ENCODE measurements at places on chromosomes 3 and 15. TPM values are rescaled to one million over a fixed set of nuclear protein-coding genes. Genes with fewer than 3 reads are reported as not detected.
A peak's percentile ranks its signal among the peaks of the same experiment; 100 is the strongest.

The TNNC1 gene
- 2.2 TPM for total RNA-seq

The PTH1R gene
- total RNA-seq: 0.32 TPM

DNA sequence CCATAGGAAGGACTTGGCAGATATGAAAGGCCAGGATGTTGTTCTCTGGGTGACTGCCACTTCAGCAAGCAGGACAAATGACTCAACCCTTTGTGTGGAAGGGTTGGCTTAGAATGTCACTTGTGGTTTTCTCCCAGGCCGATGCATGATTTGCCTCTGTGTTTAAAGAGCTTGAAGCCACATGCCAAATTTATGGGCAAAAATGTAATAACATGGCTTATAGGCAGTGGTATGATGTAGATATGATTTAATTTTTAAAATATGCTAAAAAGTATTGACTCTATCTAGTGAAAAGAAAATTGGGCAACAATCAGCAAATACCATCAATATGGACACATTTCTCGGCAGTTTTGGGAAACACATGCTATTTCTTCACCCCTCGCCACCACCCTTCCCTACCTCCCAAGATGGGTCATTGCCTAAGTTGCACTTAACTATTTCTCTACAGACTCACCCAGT, 114.6 kb downstream of the CYP19A1 start:
- H3K36me3 ChIP-seq: no peaks in the 10 kb centered on the region
- no peaks in the 10 kb centered on the region for H3K27me3 ChIP-seq
- peaks cover 43% of the 10 kb centered on the region for H3K4me1 ChIP-seq
- peak; percentile 65 for DNase-seq

DNA sequence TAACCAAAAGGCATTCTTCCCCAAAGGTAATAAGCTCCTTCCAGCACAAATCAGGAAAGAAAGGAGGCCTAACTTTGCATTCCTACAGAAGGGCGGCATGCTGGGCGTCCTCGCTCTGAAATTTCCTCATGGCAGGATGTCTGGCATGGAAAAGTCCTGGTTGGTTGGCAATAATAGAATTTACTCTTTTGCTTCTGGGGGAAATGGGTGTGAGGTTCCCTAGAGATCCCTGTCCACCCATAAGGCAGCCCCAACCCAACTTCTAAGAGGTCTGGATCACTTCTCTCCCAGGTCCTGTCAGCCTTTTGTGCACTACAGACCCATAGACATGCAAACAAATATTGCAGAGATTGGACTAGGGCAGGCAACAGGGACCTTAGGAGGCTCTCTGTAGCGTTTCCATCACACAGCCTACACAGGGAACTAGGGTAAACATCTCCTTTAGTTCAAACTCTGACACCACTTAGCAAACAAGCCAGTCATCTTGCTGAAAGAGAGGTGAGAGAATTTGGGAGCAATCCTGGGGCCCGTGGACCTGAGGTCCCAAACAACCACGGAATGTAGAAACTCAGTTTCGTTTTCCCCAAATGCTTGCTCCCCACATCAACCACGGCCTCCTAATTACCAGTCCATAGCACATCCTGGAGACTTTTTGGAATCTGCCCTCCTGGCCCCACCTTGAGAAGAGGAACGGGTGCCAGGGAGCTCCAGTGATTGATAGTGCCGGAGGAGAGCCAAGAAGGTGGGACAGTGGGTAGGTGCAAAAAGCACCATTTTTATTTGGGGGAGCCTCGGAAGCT, 2.1 kb downstream of the ZIC4 start:
- H3K27ac ChIP-seq: no peak overlapping the region
- H3K36me3 ChIP-seq: no peaks in the 10 kb centered on the region
- no peak overlapping the region for H3K4me3 ChIP-seq

DNA sequence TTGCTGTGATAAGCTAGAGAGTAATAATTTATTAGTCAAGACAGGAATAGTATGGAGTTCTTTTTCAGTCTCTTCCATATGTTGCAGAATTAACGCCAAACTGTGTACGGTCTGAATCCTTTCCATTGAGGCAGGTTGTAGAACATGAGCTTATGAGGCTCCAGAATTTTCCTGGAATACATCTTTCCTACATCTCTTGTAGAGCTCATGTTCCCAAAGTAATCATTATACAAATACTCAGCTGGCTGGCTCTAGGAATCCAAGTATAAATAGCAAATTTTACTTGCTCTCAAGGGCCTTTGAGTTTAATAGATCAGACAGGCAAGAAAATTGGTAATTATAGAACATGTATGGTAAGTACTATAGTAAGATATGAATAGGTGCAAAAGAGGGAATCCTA, 419.4 kb downstream of the RBMS3 start:
- DNase-seq: no peak
- no peak overlapping the region for H3K4me3 ChIP-seq
- H3K27me3 ChIP-seq: no peaks in the 10 kb centered on the region
- no peaks in the 10 kb centered on the region for H3K36me3 ChIP-seq
- H3K4me1 ChIP-seq: peaks cover 4% of the 10 kb centered on the region

DNA sequence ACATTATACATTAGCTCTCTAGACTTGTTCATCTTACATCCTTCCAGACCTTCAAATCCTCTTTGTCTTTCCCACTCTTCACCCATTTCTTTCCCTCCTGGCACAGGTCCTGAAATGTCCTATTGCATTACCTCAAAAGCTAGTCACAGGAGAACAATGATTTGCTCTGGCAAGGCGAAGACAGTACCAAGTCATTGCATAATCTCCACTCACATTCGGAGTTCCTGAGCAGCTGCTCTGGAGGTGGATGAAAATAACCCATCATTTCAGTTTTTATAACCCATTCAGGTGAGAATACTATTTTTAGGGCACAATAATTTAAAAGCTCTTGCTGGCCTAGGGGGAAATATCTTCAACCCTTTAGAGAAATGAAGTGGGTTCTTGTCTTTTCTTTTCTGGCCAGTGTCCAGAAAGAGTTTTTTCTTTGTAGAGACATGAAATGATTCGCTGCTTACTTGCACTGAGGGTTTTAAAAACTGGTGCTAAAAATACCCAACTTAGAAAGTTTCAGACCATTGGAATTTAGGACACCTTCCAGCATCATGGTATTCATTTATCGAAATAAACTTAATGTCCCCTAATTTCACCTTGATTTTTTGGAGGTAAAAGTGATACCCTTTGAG, 23.4 kb upstream of the DYNC1LI1 start:
- H3K4me1 ChIP-seq: no peaks in the 10 kb centered on the region
- no peaks in the 10 kb centered on the region for H3K36me3 ChIP-seq
- H3K27me3 ChIP-seq: no peaks in the 10 kb centered on the region
- H3K27ac ChIP-seq: no peak overlapping the region
- no peak overlapping the region for H3K4me3 ChIP-seq

The PATL2 gene
- total RNA-seq: 1.2 TPM

The WDR72 gene
- total RNA-seq: 5.8 TPM

The IGF2BP2 gene
- 135 TPM for total RNA-seq

DNA sequence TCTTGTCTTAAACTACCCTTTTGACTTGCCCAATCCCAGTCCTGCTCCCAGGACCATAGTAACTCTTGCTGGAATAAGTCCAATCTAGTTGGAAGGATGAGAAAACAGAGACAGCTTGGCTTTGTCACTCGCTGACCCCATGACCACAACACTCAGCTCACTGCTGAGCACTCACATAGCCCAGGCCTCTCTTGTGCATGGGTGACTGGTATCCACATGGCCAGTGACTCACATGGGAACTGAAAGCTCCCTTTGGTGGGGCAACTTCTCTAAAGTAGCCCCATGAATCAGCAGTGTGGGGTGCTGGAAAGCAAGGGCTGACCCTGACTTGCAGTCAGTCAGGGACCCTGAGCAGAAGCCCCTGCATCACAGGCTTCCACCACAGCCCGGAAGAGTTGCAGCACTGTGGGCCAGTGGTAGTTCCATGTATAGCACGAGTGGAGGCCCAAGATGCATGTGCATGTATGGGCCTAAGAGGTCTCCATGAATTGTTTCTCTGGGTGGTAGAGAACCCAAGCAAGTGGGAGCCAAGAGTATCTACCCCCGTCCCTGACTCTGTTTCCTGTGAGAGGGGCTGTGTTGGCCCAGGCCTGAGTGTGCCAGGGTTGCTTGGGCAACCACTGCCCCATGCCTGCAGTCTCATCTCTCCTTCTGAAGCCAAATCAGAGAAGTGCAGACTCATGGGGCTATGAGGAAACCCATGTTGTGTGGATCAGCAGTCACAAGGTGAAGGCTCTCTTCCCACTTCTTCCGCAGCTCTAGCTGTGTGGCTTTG, 62.1 kb upstream of the XCR1 start:
- H3K27ac ChIP-seq: no peak overlapping the region
- no peaks in the 10 kb centered on the region for H3K36me3 ChIP-seq
- no peaks in the 10 kb centered on the region for H3K27me3 ChIP-seq

- H3K27ac ChIP-seq: no peak overlapping the region
- H3K36me3 ChIP-seq: peaks cover 24% of the 10 kb centered on the region
- H3K4me1 ChIP-seq: peaks cover 22% of the 10 kb centered on the region
- H3K4me3 ChIP-seq: no peak overlapping the region
These were observed 12.0 kb downstream of the MESD start for GRCh38 chr15:80977627-80978036.

DNA sequence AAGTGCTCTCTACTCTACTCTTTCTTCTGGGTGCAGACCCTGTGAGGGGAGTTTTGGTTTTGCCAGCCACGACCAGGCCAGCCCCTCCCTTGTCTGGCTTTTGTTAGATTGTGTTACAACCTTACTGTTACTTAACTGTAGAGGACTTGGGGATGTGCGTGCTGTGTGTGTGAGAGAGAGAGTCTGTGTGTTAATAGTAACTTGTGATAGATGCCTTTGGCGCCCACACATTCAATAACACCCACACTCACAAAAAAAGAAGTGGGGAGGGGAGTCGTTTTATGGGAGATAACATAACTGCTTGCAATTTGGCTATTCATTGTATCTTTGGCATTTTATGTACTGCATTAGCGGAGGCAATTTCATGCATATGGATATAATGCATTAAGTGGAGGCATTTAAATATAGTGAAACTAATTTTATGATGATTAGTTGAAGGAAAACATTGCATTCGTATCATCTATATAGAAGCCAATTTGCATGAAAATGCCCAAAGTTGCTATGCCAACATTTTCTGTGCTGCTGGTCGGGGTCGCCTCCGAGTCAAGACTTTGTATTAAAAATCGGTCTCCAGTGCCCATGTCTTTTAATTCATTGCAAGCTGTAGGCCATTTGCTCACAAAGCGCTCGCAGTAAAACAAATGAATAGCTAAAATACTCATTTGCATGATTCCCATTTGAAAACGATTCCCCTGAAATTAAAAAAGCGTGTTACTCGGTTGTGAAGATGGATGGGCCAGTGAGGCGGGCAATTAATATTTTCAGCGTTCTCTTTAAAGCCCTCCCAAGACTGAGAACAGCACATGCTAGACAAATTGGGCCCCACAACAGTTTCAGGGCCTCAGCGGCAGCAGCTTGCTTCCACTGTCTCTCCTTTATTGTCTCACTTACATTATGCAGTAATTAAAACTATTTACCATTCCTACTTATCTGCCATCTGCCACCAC, 158.5 kb upstream of the SMAD3 start:
- no peaks in the 10 kb centered on the region for H3K4me1 ChIP-seq
- H3K27me3 ChIP-seq: no peaks in the 10 kb centered on the region
- no peaks in the 10 kb centered on the region for H3K36me3 ChIP-seq
- DNase-seq: no peak

GRCh38 chr3:111210003-111210711, 138.5 kb downstream of the NECTIN3 start:
- H3K27ac ChIP-seq: no peak overlapping the region
- H3K4me3 ChIP-seq: no peak overlapping the region
- DNase-seq: no peak
- no peaks in the 10 kb centered on the region for H3K27me3 ChIP-seq
- H3K36me3 ChIP-seq: no peaks in the 10 kb centered on the region

DNA sequence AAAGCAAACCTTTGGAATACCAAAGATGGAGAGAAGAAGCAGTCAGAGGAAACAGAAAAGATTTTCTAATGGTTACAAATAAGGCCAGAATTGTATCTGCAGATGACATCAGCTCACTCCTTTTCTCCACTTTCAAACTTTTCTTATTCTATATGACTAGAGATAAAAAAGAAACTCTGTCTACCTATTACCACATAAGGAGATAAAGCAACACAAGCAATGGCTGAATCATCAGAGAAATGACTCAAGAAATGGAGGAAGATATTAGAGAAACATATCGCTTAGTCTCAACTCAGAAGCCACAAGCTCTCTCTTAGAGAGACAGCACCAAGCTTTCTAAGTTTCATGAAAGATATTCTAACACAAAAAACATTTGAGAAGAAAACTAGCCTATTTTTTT, 784.0 kb downstream of the ZPLD1 start:
- no peaks in the 10 kb centered on the region for H3K27me3 ChIP-seq
- no peaks in the 10 kb centered on the region for H3K36me3 ChIP-seq
- no peak overlapping the region for H3K4me3 ChIP-seq
- DNase-seq: no peak

- no peak for DNase-seq
- no peaks in the 10 kb centered on the region for H3K36me3 ChIP-seq
- H3K4me3 ChIP-seq: no peak overlapping the region
- H3K27me3 ChIP-seq: peaks cover 27% of the 10 kb centered on the region
These were observed 259.6 kb downstream of the XXYLT1 start for GRCh38 chr3:195011231-195011834.

- no peak overlapping the region for H3K27ac ChIP-seq
- no peaks in the 10 kb centered on the region for H3K4me1 ChIP-seq
- no peaks in the 10 kb centered on the region for H3K36me3 ChIP-seq
- DNase-seq: no peak
These were observed 26.9 kb downstream of the PHC3 start for GRCh38 chr3:170154569-170155143.

The LRTM1 gene
- total RNA-seq: not detected

The ZDHHC23 gene
- total RNA-seq: 22.8 TPM

DNA sequence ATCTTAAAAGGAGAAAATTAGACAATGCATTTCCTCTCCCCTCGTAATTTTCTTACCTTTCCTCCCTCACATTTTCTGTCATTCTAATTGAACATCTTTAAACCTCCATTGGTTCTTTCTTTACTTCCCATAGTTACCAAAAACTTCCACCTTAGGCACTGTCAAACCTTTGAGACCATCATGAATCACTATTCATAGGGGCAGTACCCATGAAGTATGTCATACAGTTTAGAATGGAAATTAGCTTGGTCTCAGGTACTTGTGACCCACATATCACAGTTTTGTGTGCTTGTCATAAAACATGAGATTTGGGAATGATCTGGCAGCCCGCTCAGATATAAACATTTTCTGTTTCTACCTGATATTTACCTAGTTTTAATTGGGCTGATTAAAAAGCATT, 50.1 kb downstream of the KCNMB3 start:
- no peaks in the 10 kb centered on the region for H3K27me3 ChIP-seq
- H3K4me1 ChIP-seq: no peaks in the 10 kb centered on the region
- H3K36me3 ChIP-seq: no peaks in the 10 kb centered on the region
- H3K4me3 ChIP-seq: no peak overlapping the region
- no peak overlapping the region for H3K27ac ChIP-seq

The PIK3CB gene
- total RNA-seq: 44.3 TPM

DNA sequence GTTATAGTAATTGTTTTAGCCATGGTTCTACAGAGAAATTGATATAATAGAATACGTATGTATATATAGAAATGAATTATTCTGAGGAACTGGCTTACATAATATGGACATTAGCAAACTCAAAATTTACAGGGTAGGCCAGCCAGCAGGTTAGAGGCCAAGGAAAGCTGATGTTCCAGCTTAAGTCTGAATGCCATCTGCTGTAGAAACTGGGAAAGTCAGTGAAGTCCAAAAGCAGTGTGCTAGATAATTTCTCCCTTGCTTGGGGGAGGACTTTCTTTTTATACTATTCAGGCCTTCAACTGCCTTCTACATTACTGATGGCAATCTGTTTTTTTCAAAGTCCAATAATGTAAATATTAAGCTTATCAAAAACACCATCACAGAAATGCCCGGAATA, 1174.7 kb downstream of the ZPLD1 start:
- no peaks in the 10 kb centered on the region for H3K27me3 ChIP-seq
- no peaks in the 10 kb centered on the region for H3K4me1 ChIP-seq
- no peak overlapping the region for H3K27ac ChIP-seq
- H3K36me3 ChIP-seq: no peaks in the 10 kb centered on the region
- no peak for DNase-seq
